Hindlimb muscle (tissue), 1 donor: ENCODE measurements at places on chromosomes 4 and X.

DNA sequence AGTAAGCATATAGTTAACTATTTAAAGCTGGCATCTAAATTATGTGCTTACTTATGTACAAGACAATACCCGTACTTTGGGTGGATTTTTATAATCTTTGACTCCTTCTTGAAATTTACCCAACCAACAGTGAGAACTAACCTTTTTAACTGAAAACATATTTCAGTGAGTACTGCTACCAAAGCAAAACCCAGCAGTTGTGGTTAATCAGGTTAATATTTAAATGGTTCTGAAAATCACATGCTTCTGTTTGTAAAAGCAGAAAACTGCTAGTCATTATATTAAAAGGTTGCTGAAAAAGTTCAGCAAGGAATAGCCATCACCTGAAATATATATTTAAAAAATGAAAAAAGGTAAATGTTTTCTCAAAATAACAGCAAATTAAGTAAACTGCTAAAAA is 20.0 kb downstream of the UBE2D3 start:
- no peak for DNase-seq

- DNase-seq: no peak
Measured at GRCh38 chr4:7531640-7531994, 96.9 kb upstream of the PSAPL1 start.

GRCh38 chr4:6885953-6886557 is 23.6 kb upstream of the TBC1D14 start:
- no peak for DNase-seq

GRCh38 chrX:4382273-4382672 is 668.8 kb upstream of the PRKX start:
- DNase-seq: no peak

DNA sequence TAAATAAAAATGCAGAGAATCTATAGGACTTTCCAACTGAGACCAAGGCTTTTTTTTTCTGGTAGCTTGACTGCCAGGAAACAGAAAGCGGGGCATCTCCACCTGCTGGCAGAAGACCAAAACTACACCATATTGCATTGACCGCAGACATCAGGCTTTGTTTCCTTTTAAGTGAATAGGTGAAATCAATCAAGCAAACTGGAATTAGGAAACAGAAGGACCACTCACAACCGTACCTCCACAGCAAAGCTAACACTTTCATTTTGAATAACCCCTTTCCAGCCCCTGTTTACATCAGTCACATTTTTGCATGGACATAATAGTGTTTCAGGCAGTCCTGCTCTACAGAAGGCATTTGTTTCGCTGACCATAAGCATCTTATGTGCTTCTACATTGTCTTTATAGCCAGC is 218.2 kb downstream of the IDS start:
- DNase-seq: peak; percentile 31

DNA sequence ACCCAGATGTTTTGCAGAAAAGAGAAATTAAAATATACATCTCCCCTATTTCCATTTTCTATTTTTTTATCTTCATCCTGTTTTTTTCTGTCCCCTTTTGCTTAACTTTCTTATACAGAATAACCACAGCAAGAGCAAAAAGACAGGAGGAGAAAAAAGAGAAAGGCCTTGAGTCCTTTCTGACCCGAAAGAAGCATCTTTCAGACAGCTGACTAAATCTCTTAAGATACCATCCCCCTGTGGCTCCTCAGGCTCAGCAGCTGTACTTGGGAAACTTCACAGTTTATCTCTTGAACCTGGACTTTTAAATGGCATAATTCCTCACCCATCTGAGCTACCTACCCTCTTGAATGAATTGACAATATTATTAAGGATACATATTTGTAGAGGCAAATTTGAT is 100.2 kb downstream of the FIP1L1 start:
- no peak for DNase-seq

DNA sequence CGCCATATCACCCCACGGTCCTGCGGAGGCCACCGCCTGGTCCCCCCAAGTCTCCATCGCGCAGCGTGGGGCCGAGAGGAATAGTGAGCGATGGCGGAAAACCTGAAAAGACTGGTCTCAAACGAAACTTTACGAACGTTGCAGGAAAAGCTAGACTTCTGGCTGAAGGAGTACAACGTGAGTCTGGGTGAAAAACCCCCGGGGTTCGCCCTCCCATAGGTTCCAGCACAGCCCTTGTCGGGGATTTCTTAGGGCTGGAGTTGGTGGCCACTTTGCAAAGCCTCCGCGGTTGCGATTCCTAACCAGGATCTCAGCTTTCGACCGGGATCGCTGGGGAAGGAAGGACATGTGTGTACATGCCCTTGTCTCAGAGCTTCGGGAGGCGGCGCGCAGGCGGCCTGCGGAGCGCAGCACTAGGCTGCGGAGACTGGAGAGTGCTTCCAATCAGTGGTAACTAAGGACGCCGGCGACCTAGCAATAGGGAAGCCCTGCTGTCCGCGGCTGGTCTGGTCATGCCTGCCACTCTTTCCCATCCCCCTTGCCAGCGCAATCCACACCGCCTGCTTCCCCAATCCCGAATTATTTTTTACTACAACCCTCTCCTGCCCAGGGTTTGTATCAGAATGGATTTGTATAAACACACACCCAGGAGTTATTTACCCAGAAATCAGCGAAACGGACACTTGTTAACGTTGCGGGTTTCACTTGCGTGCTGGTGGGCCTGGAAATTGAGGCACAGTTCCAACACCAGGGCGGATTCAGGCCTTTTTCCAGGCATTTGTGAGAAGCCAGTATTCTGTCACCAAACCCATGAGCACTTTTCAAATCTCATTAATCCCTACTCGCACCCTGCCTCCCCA is 741 bp downstream of the SPATA18 start:
- peak; percentile 76 for DNase-seq

DNA sequence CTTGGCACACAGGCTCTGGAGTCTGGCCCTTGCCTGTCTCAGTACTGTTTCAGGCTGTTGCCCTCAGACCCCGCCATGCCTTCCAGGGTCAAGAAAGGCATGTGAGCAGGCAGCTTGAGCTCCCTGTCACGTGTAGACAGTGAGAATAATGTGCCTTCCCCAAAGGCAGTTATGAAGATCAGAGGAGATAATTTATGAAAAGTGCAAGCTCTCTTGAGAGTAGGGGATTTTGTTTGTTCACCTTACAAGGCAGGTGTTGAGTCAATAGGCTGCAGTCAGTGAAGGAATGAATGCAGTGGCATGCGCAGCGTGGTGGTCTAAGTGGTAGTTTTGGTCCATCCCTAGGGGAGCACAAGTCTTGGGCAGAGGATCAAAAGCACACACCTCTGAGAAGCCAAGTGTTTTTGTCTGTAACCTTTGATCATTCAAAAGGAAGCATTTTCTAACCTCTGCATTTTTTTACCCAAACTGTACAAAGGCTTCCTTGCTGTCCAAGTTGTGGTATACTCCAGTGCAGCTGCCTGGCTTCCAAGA is 14.4 kb downstream of the HADH start:
- no peak for DNase-seq

- DNase-seq: peak; percentile 42
Measured at GRCh38 chr4:55947912-55948725, 626 bp upstream of the CEP135 start.

GRCh38 chrX:1388651-1389050 is 3.3 kb downstream of the SLC25A6 start:
- DNase-seq: no peak

GRCh38 chr4:119841361-119841760 is 212.8 kb upstream of the PDE5A start:
- no peak for DNase-seq

DNA sequence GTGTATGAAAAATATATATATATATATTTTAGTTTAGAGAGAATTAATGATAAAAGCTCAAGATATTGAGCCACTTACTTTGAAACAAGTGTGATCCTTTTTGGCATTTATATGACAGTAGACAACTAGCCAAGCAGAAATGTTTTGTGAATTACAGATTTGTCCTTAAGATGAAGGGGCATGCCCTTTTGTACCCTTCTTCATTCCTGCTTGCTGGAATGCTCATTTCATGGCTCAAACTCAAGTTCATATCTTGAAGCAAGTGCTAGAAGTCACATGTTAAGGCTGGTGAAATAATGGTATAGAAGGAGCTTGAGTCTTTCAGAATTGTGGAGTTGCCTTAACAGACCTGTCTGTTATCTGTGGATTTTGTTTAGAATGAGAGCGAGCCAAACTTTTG is 203.0 kb downstream of the BMPR1B start:
- no peak for DNase-seq

DNA sequence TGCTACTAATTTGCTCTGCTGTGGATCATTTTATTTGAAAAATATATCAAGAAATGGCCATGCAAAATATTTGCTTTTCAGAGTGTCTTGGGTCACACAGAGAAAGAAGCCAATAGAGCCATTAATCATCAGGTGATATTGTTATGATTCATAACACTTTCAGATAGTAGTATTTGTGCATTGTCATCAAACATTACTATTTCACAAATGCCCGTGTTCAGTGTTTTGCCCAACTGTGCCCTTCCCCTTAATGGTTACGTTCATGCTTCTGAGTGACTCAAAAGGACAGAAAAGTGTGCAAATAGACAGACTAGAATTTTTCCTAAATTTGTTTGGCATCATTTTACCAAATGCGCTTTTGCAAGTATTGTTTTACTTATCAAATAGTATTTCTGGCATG is 46.5 kb downstream of the PHOX2B start:
- DNase-seq: no peak

DNA sequence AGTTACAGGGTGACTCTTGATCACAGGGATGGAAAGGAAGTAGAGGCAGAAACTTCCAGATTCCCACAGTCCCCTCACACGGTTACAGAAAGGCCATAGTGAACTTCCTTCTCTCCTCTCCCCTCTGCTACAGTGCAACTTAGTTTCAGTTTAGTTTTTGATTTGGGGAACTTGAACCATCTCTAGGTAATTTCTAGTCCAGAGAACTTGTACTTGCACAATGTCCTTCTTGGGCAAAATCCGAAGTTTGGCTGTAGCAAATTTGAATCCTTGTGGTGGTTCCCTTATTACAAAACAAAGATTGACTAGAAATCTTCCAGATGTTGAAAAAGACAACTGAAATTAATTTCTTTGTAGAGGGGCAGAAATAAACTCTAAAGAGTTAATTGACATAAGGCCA is 1.2 kb upstream of the BLTP1 start:
- no peak for DNase-seq

- DNase-seq: no peak
Measured at GRCh38 chrX:4830880-4831557, 1117.6 kb upstream of the PRKX start.

DNA sequence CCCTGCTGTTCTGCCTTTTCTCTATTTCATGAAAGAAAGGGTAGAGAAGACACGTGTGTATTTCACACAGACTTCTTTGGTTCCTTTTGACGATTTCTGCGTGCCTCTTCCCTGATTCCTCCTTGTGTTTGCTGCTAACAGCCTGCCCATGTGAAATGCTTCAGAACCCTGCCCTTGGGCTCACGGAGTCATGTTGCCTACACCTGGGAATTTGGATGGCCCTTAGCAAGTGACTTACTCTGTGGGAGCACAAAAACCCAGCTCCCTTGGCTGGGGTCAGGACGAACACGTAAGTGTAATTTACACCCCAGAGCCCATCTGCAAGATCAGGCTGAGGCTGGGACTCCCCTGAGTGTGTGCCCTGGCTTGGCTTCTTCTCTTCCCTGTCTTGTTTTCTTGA is 220.3 kb upstream of the BCOR start:
- no peak for DNase-seq

DNA sequence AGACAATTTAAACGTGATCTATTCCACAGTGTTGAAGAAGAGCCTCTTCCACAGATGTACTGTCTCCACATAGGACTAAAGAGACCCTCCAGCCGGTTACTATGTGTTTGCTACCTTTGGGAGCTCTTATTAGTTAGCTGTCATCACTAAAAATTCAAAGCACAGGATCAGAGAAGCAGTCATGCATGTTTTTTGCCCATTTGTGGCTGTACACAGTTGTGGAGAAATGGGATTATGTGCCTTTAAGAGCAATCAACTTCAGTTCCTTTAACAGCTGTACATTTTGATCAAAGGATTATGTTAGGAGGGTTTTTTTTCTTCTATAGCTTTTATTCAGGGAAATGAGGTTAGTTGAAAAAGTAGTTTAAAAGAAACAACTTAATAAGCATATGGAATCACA is 149.0 kb upstream of the SPOCK3 start:
- DNase-seq: no peak

- DNase-seq: no peak
Measured at GRCh38 chrX:48983896-48984295, 12.3 kb upstream of the KCND1 start.

DNA sequence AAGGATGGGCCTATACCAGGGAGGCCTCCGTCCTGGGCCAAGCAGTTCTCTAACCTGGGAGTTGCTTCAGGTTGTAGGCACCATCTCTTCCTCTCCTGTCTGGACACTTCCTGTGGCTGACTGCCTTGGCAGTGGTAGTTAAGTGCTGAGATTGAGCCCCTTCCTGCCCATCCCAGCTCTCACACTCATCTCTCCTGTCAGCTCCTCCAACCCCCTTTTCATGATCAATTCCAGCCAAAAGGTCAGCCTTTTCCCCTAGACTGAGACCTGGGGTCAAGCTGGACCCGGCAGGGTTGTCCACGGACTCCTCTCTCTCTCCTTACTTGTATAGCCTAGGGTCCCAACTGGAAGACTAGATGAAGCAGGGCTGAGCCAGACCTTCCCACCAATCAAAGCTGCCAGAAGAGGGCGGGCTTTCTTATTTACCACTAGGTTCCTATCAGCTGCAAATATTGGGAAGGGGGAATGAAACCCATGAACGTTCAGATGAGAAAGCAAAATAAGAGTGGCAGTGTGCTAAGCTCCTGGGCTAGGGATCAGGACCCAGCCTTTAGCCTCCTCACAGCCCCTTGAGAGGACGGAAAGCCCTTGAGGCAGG is 34.5 kb downstream of the KDM5C start:
- no peak for DNase-seq

- no peak for DNase-seq
Measured at GRCh38 chr4:34035225-34035624, 2209.1 kb downstream of the ARAP2 start.

DNA sequence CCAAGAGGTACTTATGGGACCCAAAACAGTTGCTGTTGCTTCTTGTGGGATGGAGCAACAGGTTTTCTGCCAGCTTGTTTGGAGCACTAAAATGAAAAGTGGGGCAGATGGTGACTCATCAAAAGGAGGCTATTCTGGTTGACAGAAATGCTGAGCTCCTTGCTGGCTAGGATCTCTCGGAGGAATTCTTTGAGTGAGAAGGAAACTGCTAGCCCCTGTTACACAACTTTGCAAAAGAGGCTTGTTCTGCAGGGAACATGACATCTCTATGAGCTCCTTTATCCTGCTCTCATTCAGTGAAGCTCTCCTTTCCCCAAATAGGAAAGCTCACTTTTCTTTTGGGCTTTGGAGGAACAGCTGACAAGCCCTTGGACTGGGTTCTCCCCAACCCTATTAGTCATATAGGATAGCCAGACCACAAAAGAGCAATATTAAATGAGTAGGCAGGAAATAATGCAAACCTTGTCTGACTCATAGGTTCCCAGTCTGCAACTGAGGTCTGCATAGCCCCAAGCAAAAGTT is 108.3 kb downstream of the CDS1 start:
- DNase-seq: no peak

DNA sequence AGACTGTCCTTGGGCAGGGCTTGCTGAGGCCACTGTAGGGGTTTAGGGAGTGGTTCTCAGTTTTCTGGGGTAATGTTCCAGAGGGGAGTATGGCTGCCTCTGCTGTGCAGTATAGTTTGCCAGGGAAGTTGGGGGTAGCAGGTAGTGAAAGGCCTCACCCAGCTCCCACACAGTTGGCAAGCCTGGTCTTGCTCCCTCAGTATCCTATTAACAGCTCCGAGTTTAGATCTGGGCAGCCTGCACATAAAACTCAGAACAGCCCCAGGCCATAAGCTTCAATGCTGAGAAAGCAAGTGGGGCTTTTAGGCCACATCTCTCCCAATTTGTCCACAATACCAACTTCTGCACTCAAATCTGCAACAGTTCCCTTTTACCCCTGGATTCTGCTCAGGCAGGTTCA is 205.2 kb downstream of the GALNTL6 start:
- DNase-seq: no peak
